HepG2 (cell line): ENCODE measurements at places on chromosomes 12 and 14. TPM values are rescaled to one million over a fixed set of nuclear protein-coding genes. Genes with fewer than 3 reads are reported as not detected.
A peak's percentile ranks its signal among the peaks of the same experiment; 100 is the strongest.

EML1 gene
- total RNA-seq: 1.3 and 1.7 TPM in 2 replicates

- no peak overlapping the region for H3K4me3 ChIP-seq
- H3K27me3 ChIP-seq: no peaks in the 10 kb centered on the region
- H3K4me1 ChIP-seq: no peaks in the 10 kb centered on the region
- no peaks in the 10 kb centered on the region for H3K36me3 ChIP-seq
- no peak for DNase-seq
- H3K27ac ChIP-seq: no peak overlapping the region
Measured at GRCh38 chr12:22938323-22938722, 313.4 kb downstream of the ETNK1 start.

- no peak for DNase-seq
- H3K27me3 ChIP-seq: no peaks in the 10 kb centered on the region; the same call in 1 of the 2 replicates
- no peak overlapping the region; the same call in 1 of the 2 replicates for H3K4me3 ChIP-seq
- H3K27ac ChIP-seq: peak overlapping the region; percentile 79
- H3K36me3 ChIP-seq: peaks cover 39% of the 10 kb centered on the region
Measured at GRCh38 chr12:9066755-9067423, 48.8 kb downstream of the A2M start.

DNA sequence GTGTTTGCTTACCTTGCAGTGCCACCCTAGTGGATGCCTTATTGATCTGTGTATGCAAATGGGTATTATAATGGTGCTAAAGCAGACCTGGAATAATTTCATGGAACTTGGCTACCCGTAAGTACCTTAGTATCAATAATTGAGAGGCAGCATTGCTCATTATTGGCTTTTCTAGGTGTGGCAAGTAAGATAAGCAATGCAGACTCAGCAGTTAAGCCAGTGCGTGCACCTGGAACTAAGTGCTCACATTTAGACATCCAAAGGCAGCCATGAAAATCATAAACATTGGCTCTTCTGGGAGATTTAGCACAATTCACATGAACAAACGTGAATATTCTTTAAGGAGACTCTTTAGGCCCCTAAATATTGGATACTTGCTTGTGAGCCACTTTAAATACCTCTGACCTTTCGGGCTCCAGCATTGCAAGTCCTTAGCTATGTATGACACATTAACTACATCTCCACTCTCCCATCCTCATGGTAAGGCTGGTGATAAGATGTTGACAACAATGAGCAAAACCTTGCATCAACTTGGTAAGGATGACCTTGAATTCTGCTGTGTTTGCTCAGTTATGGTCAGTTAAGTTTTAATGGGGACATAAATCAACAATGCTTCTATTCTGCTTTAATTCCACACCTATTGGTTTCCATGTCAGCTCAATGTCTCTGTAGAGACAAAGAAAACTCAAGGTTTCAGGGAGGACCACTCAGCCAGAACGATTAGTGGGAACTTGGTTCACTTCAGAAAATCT lies 112.0 kb downstream of the SLC5A8 start:
- H3K4me1 ChIP-seq: no peaks in the 10 kb centered on the region
- no peak for DNase-seq
- no peak overlapping the region for H3K27ac ChIP-seq
- no peaks in the 10 kb centered on the region for H3K36me3 ChIP-seq

GRCh38 chr12:41970744-41971143 lies 173.9 kb downstream of the GXYLT1 start:
- no peak for DNase-seq
- H3K27ac ChIP-seq: no peak overlapping the region
- no peaks in the 10 kb centered on the region for H3K36me3 ChIP-seq
- H3K4me3 ChIP-seq: no peak overlapping the region
